IMR-90 (cell line): ENCODE measurements at places on chromosomes 5 and 9. TPM values are rescaled to one million over a fixed set of nuclear protein-coding genes. Genes with fewer than 3 reads are reported as not detected.

DNA sequence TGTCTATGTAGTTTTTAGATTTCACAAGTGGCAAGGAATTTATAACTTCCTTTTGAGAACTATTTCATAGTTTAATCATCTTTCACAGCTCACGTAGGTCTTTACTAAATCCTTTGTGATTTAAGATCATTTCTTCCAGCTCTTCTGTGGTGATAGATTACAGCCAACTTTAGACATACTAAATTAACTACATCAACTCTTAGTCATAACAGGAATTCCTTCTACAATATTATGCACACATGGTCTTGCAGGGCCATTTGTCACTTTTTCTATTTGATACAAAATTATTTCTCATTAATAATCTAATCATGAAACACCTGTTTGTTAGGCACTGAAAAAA is 208.4 kb downstream of the PDE4D start:
- H3K27ac ChIP-seq, result no peak overlapping the region
- no peaks in the 10 kb centered on the region for H3K27me3 ChIP-seq
- H3K4me1 ChIP-seq, result no peaks in the 10 kb centered on the region
- H3K4me3 ChIP-seq, result no peak overlapping the region
- H3K36me3 ChIP-seq, result no peaks in the 10 kb centered on the region

DNA sequence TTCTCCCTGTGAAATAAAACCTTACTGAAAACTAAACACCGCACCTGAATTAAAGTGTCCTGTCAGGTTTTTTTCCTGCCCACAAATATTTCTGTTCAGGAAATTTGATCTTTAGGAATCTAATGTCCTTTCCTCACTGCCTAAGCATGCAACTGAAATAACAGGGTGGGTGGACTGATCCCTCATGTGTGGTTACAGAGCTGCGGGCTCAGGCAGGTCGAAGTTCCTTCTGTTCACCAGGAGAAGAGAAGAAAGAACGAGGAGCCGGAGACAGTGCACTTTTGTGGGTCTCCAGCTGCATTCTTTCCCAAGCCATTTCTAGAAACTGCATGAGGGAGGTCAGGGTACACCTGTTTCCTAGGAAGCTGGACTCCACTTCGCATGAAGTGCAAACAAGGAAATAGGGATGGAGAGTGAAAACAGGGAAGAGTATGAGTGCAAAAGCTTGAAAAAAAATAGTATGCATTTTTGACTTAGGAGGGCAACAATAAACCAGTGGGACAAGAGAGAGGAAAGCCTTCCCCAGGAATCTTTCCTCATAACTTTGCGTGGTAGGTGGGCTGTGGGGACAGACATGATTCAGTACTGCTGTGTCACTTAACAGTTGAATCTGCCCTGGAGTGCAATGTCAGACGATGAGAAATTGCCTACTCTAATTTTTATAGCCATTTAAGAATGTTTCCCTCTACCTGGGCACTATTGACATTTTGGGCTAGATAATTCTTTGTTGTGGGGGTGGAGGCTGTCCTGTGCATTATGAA is 60.3 kb downstream of the GCNT1 start:
- H3K27ac ChIP-seq, result no peak overlapping the region
- no peaks in the 10 kb centered on the region for H3K4me1 ChIP-seq
- H3K4me3 ChIP-seq, result no peak overlapping the region
- no peaks in the 10 kb centered on the region for H3K36me3 ChIP-seq
- no peak for DNase-seq
- no peaks in the 10 kb centered on the region for H3K27me3 ChIP-seq

DNA sequence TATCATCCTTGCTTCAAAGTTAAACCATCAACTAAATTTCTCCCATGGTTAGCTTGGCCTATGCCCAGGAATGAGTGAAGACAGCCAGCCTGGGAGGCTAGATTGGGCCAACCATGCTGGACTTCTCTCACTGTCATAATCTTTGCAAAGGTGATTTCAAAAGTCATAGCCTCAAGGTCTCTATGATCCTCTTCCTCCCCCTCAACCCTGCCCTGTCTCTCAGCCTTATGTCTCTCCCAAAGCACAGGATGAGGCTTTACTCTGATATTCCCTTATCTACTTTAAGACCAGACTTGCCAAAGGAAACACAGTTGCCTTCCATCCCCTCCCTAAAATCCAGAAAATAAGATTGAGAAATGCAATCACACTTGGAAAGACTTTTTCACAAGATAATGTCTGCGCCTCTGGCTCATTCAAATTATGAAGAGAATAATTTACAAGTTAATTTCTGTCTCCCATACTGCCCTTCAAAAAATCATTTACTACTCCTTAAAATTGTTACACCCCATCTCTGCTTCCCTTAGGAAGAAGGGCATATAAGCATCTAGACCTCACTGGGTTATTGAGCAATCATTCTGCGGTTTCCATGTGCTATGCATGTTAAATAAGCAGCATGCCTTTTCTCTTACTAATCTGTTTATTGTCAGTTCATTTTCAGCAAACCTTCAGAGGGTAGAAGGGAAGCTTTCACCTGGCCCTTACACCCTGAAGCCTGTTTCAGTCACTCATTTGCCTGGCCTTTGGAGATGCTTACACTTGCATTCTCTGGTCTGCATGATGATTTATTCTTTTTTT is 113.8 kb upstream of the ANKRD55 start:
- no peaks in the 10 kb centered on the region for H3K36me3 ChIP-seq
- peaks cover 18% of the 10 kb centered on the region for H3K4me1 ChIP-seq
- peak overlapping the region; percentile 98 for H3K27ac ChIP-seq
- H3K4me3 ChIP-seq, result no peak overlapping the region

The MVB12B gene
- polyA plus RNA-seq, result 4.0 and 4.4 TPM in 2 replicates

- peaks cover 7% of the 10 kb centered on the region; the same call in 1 of the 2 replicates for H3K4me1 ChIP-seq
- DNase-seq, result peak; percentile 83
- H3K4me3 ChIP-seq, result no peak overlapping the region
- no peak overlapping the region for H3K27ac ChIP-seq
- no peaks in the 10 kb centered on the region for H3K36me3 ChIP-seq
These were observed 4.9 kb upstream of the C7 start for GRCh38 chr5:40904205-40904993.

The PCDHA7 gene
- polyA plus RNA-seq, result 0.10 and 0.16 TPM in 2 replicates

DNA sequence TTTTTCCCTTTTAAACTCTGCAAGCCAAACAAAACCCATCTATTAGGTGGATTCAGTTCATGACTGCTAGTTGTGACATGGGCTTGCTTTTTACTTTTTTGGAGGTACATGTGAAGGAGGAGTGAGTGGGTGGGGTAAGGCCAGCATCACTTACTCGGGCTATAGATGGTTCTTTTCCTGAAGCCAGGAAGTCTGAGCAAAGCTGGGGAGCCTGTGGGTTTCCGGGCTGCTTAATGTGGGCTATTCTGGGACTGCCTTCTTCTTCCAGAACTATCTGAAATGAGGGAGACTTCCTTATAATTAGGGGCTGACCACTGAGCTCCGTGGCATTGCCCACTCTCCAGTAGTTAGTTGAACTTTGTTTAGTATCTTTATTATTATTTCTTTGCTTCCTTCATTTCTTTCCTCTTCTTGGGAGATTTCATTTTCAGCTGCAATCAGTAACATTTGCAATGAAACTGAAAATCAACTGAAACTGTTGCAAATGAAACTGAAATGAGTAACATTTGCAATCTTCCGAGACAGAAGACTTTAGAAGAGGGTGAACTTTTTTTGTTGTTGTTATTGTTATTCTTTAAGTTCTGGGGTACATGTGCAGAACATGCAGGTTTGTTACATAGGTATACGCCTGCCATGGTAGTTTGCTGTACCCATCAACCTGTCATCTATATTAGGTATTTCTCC is 204.9 kb downstream of the LRRC70 start:
- H3K4me1 ChIP-seq, result no peaks in the 10 kb centered on the region
- H3K36me3 ChIP-seq, result no peaks in the 10 kb centered on the region
- H3K27me3 ChIP-seq, result no peaks in the 10 kb centered on the region

DNA sequence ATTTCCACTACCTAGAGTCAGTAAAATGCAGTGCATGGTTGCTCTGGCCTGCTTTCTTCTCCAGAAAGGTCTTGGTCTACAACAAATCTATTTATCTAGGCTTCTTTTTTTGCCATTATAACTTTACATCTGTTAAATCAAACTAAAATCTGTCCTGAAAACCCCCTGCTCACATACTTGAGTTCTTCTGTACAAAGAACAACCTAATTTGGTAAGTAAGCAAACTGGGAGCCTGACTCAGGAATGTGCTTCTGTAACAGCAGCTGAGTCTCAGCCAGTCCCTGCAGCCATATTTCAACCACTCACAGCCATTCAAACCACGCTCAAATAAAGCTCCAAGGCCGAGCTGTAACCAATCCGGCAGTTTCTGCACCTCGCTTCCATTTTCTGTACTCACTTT is 95.8 kb downstream of the PLPP1 start:
- H3K4me3 ChIP-seq, result no peak overlapping the region
- peak overlapping the region; percentile 74 for H3K27ac ChIP-seq
